ENCODE measurements at places on chromosomes 7 and 10. TPM values are rescaled to one million over a fixed set of nuclear protein-coding genes. Genes with fewer than 3 reads are reported as not detected.

- DNase-seq, result no peak
- no peak overlapping the region for H3K27ac ChIP-seq
- no peaks in the 10 kb centered on the region for H3K4me1 ChIP-seq
- no peak overlapping the region for H3K4me3 ChIP-seq
Measured at GRCh38 chr10:30047924-30048531, 11.4 kb downstream of the JCAD start.

DNA sequence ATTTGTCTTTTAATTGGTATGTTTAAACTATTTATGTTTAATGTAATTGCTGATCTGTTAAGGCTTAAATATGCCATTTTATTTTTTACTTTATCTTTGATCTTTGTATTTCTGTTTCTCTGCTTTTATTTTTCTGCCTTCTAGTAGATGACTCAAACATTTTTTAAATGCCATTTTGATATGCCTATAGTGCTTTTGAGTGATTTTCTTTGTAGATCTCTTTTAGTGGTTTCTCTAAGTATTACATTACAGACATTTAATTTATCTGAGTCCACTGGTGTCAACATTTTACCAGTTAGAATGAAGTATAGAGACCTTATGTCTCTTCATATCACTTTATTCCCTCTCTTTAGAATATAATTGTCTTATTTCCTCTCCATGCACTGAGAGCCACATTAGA lies 32.7 kb downstream of the IL6 start:
- H3K4me3 ChIP-seq, result no peak overlapping the region
- H3K27ac ChIP-seq, result no peak overlapping the region
- no peaks in the 10 kb centered on the region for H3K36me3 ChIP-seq
- no peaks in the 10 kb centered on the region for H3K27me3 ChIP-seq

GRCh38 chr7:90216771-90217170 lies 5.2 kb downstream of the STEAP2 start:
- no peak overlapping the region for H3K27ac ChIP-seq
- H3K4me3 ChIP-seq, result no peak overlapping the region
- no peaks in the 10 kb centered on the region for H3K36me3 ChIP-seq
- peaks cover 5% of the 10 kb centered on the region for H3K4me1 ChIP-seq
- peak; percentile 32 for DNase-seq
- no peaks in the 10 kb centered on the region for H3K27me3 ChIP-seq

- DNase-seq, result no peak
- H3K4me3 ChIP-seq, result no peak overlapping the region
- H3K27me3 ChIP-seq, result no peaks in the 10 kb centered on the region
- no peaks in the 10 kb centered on the region for H3K4me1 ChIP-seq
- H3K36me3 ChIP-seq, result peaks cover 7% of the 10 kb centered on the region
Measured at GRCh38 chr10:84156768-84157167, 16.8 kb upstream of the GPR15LG start.

DNA sequence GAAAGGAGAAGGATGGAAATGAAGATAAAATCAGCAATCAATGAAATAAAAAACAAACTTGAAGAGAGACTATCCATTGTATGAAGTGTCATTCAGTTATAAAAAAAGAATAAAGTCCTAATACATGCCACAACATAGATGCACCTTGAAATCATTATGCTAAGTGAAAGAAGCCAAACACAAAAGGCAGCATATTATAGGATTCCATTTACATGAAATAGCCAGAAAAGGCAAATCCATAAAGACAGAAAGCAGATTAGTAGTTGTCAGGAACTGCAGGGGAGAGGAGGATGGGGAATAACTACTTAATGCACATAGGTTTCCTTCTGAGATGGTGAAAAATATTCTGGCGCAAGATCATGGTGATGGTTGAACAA lies 6.6 kb upstream of the PON1 start:
- H3K27ac ChIP-seq, result no peak overlapping the region
- DNase-seq, result no peak
- no peaks in the 10 kb centered on the region for H3K4me1 ChIP-seq
- no peak overlapping the region for H3K4me3 ChIP-seq
- no peaks in the 10 kb centered on the region for H3K36me3 ChIP-seq

DNA sequence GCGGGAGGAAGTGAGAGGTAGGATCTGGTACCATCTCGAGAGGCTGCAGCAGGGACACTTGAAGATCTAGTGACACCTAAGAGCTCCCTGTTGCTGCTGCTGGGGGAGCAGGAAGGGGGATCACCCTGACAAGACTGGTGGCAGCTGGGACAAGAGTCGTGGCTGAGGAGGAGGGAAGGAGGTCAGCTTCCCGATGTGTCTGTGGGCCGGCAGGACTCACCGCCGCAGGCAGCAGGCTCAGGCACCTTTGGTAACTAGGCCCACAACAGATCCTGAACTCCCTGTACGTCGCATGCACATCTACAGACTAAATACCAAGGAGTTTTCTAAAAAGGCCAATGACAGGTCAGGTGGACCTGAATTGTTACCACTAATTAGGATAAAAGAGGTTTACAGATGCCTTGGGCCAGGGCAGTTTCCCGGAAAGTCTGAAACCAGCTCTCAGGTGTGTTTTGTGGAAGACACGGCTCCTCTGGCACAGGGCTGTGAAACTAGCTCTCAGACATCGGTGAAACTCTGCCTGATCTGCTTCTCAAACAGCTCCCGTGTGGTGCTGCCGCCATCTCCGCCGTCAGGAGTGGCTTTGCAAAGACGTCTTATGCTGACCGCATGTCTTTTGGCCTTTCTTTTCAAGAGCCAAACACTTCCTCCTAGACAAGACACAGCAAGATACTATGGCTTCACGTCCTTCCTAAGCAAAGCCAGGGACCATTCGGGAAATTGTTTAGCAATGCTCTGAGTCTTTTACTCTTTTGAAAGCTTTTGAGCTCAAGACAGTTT lies 609.7 kb downstream of the PTPRN2 start:
- H3K36me3 ChIP-seq, result no peaks in the 10 kb centered on the region
- H3K4me1 ChIP-seq, result no peaks in the 10 kb centered on the region
- H3K4me3 ChIP-seq, result no peak overlapping the region
- no peaks in the 10 kb centered on the region for H3K27me3 ChIP-seq
- no peak overlapping the region for H3K27ac ChIP-seq

DNA sequence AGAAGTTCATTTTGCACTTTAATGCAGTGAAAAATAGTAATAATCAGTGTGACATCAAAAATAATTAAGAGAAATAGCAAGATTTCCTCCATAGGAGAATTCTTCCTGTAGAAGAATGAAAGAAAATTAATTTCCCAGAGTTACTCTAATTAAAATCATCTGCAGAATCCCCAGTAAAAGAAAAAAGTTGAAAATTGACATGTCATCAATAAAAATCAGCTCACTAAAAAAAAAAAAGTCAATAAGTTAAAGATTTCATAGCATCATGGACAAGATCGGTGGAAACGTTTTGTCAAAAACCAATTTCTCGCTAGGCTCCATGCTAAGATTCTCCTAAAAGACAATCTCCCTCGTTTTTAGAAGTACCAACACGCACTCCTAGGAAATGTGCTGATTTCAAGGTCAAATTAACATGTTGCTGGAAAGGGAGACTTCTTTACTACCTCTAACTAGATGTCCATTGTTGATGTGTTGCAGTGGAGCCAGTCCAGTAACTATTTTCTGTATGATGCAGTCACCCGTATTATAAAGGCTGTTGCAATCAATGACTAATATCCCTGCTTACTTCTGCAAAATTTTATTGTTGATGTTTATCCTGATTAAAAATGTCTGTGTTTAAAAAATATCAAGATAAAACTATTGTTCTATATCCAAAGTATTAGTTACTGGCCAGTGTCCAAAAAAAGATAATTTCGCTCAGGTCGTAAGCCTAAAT lies 591.9 kb upstream of the MGMT start:
- no peak for DNase-seq
- H3K36me3 ChIP-seq, result no peaks in the 10 kb centered on the region
- peaks cover 7% of the 10 kb centered on the region for H3K4me1 ChIP-seq
- no peaks in the 10 kb centered on the region for H3K27me3 ChIP-seq

- no peak for DNase-seq
- no peak overlapping the region for H3K27ac ChIP-seq
- H3K27me3 ChIP-seq, result no peaks in the 10 kb centered on the region
- peaks cover 31% of the 10 kb centered on the region for H3K4me1 ChIP-seq
Measured at GRCh38 chr7:29229066-29229465, 34.5 kb downstream of the CHN2 start.

DNA sequence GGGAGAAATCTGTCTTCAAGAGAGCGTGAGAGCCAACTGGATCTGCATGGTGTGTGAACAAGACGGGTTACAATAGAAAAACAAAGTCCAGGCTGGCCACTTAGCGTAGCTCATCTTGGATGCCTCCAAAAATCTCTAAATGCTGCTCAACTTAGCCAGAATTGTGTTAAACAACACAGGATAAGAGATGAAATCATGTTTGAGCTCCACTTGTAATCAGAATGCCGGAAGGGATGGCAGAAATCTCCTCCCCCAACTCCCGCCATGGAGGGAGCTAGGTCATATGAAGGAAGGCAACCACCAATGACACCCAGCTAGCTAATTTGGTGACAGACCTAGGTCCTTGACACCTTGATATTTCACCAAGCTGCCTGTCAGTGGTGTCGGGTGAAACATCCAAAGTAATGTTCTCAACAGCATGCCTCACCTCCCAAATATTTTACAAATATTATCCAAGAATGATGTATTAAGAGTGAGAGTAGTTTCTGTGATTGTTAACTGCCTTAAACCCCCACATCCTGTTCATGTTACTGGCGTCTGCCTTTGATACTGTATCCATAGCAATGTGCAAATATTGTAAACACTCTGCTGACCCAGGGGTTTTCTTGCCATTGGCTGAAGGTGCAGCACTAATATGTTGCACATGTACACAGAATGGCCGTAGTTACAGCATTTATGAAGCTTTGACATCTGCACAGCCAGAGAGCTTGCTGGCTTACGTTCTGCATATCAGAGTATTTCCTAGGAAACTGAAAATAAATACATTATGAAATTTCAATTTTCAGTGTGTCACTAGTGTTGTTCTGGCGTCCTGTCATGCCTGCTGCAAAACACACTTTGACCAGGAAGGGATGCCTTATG lies 25.8 kb downstream of the TMEM254 start:
- H3K36me3 ChIP-seq, result no peaks in the 10 kb centered on the region
- no peak overlapping the region for H3K27ac ChIP-seq
- no peak for DNase-seq
- H3K4me1 ChIP-seq, result no peaks in the 10 kb centered on the region
- no peaks in the 10 kb centered on the region for H3K27me3 ChIP-seq

DNA sequence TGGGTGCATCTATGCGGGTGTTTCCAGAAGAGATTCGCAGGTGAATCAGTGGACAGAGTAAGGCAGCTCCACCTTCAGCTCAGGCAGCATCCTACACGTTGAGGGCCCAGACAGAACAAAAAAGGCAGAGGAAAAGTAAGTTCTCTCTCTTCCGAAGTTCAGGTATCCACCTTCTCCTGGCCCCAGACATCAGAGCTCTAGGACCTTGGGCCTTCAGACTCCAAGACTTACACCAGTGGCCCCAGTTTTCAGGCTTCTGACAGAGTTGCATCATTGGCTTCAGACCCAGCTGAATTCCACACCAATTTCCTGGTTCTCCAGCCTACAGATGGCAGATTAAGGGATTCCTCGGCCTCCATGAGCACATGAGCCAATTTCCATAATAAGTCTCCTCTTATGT lies 102.2 kb upstream of the GPR26 start:
- no peaks in the 10 kb centered on the region for H3K27me3 ChIP-seq
- no peak overlapping the region for H3K4me3 ChIP-seq
- no peaks in the 10 kb centered on the region for H3K36me3 ChIP-seq

- no peaks in the 10 kb centered on the region for H3K27me3 ChIP-seq
- no peak overlapping the region for H3K4me3 ChIP-seq
- peaks cover 8% of the 10 kb centered on the region for H3K36me3 ChIP-seq
- no peaks in the 10 kb centered on the region for H3K4me1 ChIP-seq
Measured at GRCh38 chr10:102731222-102731800, 12.4 kb upstream of the WBP1L start.

DNA sequence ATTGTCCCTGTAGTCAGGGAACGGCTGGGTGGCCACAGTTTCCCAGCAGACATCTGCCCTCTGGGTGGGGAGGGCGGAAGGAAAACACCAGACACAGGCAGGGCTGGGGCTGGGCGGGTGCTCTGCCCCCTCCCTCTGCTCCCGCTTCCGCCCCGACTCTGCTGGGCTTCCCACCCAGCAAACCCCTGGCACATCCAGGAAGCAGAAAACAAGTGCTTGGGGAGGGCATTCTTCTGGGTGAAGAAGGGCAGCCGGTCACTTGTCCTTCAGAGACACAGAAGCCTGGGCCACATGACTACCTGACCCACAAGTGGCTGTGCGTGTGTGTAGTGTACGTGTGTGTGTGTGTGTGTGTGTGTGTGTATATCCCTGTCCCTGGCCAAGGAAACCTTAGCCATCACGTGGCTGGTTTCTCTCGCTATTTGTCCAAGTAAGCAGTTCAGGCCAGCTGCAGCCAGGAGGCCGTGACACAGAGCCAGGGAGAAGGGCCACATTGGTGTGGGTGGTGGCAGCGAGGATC lies 77.9 kb downstream of the ZMIZ1 start:
- peak overlapping the region; percentile 40 for H3K27ac ChIP-seq
- DNase-seq, result peak; percentile 67
- no peaks in the 10 kb centered on the region for H3K27me3 ChIP-seq
- no peak overlapping the region for H3K4me3 ChIP-seq
- no peaks in the 10 kb centered on the region for H3K36me3 ChIP-seq
- peaks cover 66% of the 10 kb centered on the region for H3K4me1 ChIP-seq

DNA sequence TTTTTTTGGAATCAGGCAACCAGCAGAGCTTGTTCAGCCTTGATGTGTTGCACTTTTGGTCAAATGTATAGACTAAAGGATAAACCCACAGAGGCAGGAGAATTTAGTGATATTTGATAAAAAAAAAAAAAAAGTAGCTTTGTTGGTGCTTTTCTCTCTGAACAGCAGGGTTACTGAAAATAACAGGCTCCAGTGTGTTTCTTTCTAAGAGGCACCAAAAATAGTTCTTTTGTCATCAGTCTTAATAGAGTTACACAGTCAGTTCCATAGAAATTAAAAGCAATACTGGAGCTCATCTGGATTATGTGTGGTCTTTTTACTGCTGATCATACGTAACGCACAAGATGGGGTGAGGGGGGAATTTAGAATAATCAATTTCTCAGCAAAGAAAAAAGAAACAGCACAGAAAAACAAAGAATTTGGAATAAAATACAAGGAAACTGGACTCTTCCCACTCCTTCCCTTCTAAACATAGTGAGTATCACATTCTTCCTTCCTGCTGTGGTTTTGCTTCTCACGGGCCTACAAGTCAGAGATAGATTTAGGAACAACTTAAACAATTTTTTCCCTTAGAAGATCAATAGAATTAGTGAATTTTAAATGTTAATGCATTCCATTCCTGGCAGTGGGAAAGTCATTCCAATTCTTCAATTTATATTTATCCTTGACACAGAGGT lies 178.8 kb upstream of the AKR1E2 start:
- H3K27me3 ChIP-seq, result no peaks in the 10 kb centered on the region
- no peak for DNase-seq
- H3K4me1 ChIP-seq, result no peaks in the 10 kb centered on the region
- no peak overlapping the region for H3K27ac ChIP-seq
- H3K36me3 ChIP-seq, result no peaks in the 10 kb centered on the region
- no peak overlapping the region for H3K4me3 ChIP-seq

DNA sequence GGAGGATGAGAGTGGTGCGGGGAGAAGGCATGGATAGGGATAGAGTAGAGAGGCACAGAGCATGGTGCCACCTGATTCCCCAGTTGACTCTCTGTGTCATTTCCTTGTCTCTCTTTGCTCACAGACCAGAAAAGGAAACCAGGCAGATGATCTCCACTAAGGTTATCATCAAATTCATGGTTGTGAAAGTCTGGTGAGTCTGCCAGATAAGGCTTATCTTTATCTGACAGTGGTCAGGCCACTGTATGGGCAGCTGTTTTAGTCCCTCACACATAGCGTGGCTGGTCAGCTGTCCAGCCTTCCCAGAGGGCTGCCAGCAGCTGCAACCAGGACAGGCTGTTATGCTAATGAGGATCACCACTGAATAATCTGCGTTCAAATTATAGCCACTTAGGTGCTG lies 99.0 kb downstream of the ADRA2A start:
- no peak for DNase-seq
- H3K4me1 ChIP-seq, result no peaks in the 10 kb centered on the region
- H3K4me3 ChIP-seq, result no peak overlapping the region
- no peak overlapping the region for H3K27ac ChIP-seq

Gene TFPI2
- 3.3 TPM for total RNA-seq

Gene ARMC3
- total RNA-seq, result 0.52 TPM
